HTR-8/SVneo (cell line): ENCODE measurements at places on chromosomes 3 and 15.
A peak's percentile ranks its signal among the peaks of the same experiment; 100 is the strongest.

- DNase-seq: no peak
These were observed 899.1 kb downstream of the SI start for GRCh38 chr3:164179110-164179774.

DNA sequence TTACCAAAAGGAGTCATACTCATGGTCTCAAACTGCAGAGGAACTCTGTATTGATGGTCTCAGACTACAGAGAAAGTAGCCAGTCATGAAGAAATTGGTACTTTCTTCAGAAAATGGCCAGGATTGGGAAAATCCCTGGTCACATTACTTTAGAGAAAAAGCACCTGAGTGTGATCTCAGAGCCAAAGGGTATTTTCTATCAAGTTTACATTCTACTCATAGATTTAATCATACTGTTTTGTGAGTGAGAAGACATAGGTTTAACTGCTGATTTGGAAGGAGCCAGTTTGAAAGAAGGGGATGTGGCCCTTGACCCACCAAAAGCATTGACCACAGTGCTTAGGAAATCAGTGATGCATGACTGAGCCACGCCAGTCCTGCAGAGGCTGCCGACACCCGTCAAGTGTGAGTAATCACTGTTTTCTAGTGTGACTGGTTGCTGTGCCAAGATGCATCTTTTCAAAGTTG lies 203.6 kb downstream of the AKAP13 start:
- no peak for DNase-seq

- no peak for DNase-seq
These were observed 5.3 kb downstream of the RBM15B start for GRCh38 chr3:51396401-51396800.

- DNase-seq: no peak
These were observed 727.5 kb downstream of the TBL1XR1 start for GRCh38 chr3:176469694-176470205.

DNA sequence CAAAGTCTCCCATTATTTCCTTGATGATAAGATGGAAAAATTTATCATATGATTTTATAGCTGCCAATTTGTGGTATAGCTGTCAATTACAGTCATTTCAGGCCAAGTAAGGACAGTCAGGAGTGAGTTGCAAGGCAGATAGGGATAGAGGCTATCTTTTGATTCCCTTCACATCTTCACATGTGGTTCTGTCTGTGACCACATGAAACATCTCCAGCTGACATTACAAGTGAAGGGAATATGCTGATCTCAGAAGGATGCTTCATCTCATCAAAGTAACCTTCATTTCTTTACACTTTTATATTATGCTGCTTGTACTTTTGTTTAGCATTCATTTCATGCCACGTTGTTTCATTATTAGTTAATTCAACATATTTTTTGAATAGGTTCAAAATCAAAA lies 136.9 kb upstream of the CFAP20DC start:
- no peak for DNase-seq

- no peak for DNase-seq
These were observed 60.6 kb downstream of the WNT5A start for GRCh38 chr3:55426486-55426885.

GRCh38 chr3:191350396-191351090 lies 20.2 kb upstream of the UTS2B start:
- no peak for DNase-seq

GRCh38 chr15:31362886-31363285 lies 36.3 kb downstream of the KLF13 start:
- DNase-seq: no peak

DNA sequence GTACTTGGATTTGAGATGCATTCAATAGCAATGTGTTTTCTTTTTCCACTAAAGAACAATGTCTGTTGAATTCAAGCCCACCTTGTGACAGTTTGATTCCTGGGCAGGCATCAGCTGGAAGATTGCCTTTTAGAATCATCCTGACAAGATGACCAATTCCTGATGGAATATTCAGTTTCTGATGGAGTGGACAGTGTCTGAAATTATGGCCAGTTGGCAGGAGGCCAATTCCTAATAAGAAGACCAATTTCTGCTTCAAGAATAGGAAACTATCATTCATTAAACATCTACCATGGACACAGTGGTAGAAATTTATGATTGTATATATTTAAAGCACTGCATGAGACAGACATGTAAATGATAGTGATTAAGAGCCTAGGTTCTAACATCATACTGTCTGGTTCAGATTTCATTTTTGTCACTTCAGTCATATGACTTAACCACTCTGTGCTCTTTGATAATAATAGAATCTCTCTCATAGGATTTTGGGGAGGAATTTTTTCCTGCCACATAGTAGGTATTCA lies 133.6 kb downstream of the CLSTN2 start:
- no peak for DNase-seq

GRCh38 chr15:69194025-69194827 lies 33.8 kb downstream of the GLCE start:
- DNase-seq: no peak

DNA sequence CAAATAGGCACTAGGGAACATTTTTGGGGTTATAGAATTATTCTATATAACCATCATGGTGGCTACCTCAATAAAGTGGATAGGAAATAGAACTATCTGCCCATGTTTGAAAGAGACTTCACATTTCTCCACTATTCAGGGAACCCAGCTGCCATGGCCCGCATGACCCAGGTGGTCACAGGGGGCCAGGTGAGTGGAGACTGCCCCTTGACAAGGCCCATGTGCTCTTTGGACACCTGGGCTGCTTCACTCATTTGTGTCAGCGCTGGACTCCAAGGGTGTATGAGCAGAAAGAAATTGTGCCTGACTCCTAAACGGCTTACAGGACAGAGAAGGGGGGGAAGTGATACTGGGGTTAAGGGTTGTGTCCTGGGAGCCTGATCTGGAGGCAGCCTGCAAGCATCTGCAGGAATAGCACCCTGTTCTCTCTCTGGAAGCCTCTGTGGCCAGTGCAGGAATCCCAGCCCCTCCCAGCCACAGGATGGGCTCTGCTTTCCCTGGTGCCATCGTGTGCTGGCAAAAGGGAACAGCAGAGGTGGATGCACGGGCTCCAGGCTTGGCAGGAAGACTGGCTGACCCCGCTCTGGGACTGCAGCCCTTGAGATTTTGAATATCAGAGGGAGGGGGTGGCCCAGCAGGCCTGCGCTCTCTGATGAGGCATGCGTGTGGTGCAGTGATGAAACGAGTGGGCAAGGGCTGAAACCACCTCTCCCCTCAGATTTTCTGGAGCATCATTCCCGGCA lies 9.1 kb upstream of the C3orf22 start:
- peak; percentile 23 for DNase-seq

DNA sequence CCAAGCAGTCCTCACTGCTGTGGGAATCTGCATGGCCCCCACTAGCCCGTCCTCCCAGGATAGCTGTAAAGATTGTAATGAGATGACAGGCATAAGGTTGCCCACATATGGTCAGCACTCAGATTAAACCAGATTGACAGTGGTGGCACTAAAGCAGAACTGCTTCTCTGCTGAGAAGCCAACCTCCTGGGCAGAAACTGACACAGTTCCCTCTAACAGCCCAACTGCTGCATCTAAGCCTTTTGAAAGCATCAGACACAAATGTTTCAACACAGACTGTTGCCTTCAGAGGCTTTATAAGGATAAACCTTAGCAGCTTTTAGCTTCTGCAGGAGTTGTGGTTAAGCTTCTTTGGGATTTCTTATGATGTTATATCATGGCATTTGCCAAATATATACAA lies 13.0 kb downstream of the DCLK3 start:
- no peak for DNase-seq

- no peak for DNase-seq
These were observed 115.1 kb downstream of the DNAJB8 start for GRCh38 chr3:128351546-128351945.

DNA sequence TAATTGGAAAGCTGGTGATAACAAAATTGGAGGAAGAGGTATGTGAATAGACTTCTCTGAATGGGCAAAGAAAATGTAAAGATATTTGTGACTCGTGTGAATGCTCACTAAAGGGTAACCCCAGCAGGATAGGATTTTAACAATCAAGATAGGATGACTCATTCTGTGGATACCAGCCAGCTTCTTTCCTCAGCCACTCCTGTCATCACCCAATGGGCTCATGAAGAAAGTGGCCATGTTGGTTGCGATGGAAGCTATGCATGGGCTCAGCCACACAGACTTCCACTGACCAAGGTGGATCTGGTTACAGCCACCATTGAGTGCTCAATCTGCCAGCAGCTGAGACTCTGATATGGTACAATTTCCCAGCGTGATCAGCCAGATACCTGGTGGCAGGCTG lies 40.9 kb downstream of the STRIT1 start:
- DNase-seq: no peak

GRCh38 chr3:97871801-97872524 lies 50.2 kb downstream of the CRYBG3 start:
- peak; percentile 25 for DNase-seq

GRCh38 chr15:43552986-43553385 lies 35.6 kb downstream of the MAP1A start:
- DNase-seq: no peak

GRCh38 chr3:190258634-190259033 lies 63.6 kb downstream of the CLDN1 start:
- no peak for DNase-seq

- peak; percentile 17 for DNase-seq
These were observed 30.1 kb downstream of the BOC start for GRCh38 chr3:113241292-113242095.

DNA sequence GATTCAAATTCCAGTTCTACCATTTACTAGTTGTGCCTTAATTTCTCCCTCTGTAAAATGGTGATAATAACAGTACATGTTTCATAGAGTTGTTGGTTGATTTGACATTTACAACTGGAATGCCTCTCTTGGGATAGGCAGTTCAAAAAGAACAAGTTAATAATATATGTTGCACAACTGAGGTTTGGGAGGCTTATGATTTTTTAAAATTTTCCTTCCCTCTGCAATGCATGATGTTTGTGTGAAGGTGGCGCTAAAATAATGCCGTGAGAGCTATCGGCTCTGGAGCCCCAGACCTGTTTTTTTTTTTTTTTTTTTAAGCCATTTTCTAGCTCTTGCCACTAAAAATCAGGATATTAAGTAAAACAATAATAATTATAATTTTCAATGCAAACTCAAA lies 18.6 kb downstream of the DNAJB11 start:
- DNase-seq: no peak

GRCh38 chr3:14719006-14719405 lies 44.1 kb downstream of the C3orf20 start:
- no peak for DNase-seq

- DNase-seq: no peak
These were observed 64.7 kb upstream of the ARL6 start for GRCh38 chr3:97699889-97700288.

- DNase-seq: no peak
These were observed 124.3 kb downstream of the RPLP1 start for GRCh38 chr15:69576948-69577351.

DNA sequence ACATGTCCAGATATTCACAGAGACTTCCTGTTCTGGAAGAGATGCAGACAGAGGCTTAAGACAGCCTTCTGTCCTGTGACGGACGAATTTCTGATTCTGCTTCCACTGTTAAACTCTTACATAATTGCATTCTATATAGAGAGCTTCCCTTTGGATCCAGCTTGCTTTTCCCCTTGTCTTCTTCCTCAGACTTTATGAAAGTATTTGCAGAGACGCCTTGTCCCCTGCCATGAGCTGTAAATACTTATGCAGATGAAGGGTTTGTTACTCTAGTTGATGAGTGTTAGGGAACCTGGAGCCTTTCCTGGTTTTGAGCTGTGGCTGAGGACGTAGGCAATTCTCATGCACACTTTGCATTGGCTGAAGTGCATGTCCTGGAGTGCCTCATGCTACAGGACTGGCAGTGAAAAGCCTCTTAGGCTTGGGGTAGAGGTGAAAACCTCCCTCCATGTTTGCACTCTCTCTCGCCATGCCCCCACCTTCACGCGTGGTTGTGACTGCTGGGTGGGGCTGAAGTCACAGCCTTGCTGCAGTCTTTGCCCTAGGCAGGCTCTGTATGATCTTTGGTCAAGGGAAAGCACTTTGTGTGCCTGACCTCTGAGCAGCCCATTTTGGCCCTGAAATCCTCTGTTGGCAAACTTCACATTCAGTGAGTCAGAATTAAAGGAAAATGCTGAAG lies 286.6 kb downstream of the PTPRG start:
- no peak for DNase-seq

- no peak for DNase-seq
These were observed 245.7 kb downstream of the XXYLT1 start for GRCh38 chr3:195025056-195025883.

GRCh38 chr3:47019201-47019600 lies 39.7 kb downstream of the NBEAL2 start:
- no peak for DNase-seq

GRCh38 chr3:53845103-53845880 lies 927 bp downstream of the CHDH start:
- peak; percentile 57 for DNase-seq

GRCh38 chr3:4754180-4755086 lies 224.8 kb upstream of the BHLHE40 start:
- DNase-seq: no peak

GRCh38 chr15:88605189-88606069 lies 15.7 kb upstream of the AEN start:
- DNase-seq: no peak

GRCh38 chr3:108352176-108352575 lies 55.8 kb downstream of the HHLA2 start:
- DNase-seq: no peak

DNA sequence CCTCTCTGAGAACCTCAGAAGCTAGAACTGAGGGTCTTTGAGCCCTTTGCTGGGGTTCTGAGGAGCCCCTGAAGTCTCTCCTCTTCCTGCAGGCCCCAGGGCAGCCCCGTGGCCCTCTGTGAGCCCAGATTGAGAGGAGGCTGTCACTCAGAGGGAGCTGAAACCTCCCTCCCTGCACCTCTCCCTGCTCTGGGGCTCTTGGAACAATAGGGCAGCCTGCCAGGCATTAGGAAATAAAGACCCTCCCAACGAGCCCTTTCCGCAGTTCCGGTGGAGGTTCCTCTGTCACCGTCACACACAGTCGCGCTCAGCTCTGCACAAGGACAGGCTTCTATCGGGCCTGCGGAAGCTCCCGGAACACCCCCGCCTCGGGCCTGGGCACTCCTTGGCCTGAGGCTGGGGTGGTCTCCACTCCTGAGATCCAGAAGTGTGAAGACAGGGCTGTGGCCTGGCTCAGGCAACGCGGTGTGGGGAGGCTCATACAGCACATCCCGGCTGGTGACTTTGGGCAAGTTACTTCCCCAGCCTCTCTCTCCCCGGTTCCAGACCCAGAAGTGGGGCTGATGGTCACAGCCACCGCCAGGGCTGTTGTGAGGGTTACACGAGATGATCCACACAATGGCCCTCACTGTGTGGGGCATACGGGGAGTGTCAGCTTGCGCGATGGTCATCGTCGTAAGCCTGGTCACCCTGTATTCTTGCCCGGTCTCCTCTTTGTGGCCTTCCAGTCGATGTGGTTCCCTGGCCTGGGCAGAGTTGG lies 17.7 kb downstream of the MELTF start:
- DNase-seq: no peak
